AG09309 (cell line): ENCODE measurements at places on chromosomes 1 and 21.

DNA sequence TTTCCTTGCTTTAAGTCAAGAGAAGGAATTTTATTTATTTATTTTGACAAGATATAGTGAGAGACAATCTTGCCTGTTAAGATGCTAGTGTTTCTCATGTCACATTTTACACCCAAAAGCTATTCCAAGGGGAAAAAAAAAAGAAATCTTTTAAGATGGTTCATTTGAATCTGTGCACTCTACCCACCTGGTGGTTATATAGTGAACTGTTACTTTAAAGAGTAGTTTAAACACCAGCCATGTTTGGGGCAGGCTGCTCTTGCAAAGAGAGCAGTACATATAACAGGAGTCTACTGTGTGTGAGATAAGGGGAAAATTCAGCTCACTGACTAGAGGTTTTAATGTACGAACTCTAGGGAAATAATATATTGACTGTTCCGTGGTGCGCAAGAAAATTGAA lies 3.3 kb upstream of the ELAVL4 start:
- no peak for DNase-seq

DNA sequence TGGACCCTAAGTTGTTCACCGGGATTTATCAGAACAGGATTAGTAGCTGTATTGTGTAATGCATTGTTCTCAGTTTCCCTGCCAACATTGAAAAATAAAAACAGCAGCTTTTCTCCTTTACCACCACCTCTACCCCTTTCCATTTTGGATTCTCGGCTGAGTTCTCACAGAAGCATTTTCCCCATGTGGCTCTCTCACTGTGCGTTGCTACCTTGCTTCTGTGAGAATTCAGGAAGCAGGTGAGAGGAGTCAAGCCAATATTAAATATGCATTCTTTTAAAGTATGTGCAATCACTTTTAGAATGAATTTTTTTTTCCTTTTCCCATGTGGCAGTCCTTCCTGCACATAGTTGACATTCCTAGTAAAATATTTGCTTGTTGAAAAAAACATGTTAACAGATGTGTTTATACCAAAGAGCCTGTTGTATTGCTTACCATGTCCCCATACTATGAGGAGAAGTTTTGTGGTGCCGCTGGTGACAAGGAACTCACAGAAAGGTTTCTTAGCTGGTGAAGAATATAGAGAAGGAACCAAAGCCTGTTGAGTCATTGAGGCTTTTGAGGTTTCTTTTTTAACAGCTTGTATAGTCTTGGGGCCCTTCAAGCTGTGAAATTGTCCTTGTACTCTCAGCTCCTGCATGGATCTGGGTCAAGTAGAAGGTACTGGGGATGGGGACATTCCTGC lies 3.9 kb upstream of the OLFML3 start:
- DNase-seq: no peak

DNA sequence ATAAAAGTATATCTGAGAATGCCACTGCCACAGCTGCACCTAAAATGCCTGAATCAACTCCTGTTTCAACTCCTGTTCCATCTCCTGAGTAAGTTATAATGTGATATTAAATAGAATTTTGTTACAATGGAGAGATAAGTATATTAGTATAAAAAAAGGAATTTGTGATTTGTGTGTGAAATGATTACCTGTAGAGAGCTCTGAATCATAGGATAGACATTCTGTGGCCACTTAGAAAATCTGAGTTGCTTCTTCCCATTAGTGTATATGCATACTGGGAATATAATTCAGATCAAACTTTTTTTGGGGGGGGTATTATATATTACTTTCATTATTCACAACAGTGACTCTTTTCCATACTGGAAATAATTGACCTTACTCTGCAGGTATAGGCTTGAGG lies 52.9 kb downstream of the SUCO start:
- DNase-seq: no peak

DNA sequence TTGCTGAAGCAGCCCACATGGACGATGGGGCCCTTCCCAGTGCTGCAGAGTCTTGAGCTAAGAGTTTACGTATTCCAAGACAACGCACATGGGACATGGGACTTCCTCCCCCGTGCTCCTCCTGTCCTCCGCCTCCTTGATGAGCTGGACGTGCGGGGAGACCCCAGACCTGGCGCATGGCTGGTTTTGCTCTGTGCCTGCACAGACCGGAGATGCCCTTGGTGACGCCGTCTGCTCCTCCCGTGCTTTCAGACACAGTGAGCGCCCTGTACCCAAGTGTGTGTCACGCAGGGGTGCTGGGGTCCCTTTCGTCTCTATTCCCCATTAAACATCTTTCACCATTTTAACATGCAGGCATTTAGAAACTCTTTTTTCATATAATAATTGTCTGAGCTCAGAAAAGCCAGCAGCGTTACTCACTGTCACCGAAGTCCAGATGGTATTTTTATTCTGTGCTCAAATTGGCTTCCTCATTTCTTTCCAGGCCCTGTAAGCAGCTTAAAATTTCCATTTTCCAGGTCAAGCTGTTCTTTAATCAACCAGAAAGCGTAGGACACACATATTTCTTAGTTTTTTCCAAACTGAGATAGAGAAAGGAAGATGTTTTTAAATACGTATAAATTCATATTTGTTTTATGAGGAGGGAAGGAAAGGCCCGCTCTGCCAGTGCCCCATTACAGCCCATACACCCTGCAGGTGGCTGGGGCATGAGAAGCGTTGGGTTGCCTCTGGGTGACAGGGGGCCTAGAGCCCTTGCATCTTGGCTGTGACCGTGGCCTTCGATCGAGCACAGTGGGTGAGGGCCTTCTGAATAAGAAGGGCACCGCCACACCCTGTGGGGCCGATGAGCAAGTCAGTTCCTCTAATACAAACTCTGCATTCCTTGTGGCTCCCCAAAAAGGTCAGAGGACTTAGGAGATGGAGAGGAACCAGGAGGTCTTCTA lies 17.9 kb upstream of the ZBTB21 start:
- no peak for DNase-seq

GRCh38 chr1:226991920-226992319 lies 51.8 kb downstream of the COQ8A start:
- DNase-seq: no peak

DNA sequence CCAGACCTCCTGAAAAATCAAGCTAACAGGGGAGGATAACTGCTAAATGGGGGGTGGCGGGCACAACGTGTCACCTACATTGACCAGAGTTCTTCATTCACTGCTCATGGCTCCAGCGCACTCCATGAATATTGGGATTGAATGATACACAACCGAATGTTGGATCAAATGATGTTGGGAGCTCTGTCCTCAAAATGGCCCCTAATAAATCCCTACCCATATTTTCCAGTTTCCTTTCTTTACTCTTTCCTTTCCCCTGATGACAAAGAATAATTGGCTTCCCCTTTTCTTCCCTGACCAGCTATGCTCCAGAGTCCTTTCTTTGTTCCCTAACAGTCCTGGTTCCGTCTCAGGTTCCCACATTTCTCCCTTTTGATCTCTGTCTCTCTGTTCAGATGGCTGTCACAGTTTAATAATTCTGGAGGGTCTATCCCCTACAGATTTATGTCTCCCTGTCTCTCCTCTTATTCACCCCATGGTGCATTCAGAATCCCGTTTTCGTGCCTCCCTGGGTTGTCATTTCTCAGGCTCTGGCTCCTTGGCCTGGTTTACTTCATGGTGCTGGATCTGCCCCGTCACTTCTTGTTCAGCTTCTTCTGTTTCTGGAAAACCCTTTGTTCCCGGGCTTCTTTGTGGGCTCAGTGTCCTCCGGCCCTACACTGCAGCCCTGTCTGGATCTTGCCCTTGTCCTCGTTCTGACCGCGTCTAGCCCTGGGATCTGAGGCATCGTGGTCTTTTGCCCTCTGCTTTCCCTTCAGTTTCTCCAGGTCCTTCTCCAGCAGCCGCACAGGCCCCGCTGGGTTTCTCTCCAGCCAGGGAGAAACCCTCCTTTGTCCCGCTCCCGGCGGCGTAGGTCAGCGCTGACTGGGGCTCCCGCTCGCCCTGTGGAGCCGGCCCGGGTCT lies 78.3 kb downstream of the NDUFS5 start:
- no peak for DNase-seq

DNA sequence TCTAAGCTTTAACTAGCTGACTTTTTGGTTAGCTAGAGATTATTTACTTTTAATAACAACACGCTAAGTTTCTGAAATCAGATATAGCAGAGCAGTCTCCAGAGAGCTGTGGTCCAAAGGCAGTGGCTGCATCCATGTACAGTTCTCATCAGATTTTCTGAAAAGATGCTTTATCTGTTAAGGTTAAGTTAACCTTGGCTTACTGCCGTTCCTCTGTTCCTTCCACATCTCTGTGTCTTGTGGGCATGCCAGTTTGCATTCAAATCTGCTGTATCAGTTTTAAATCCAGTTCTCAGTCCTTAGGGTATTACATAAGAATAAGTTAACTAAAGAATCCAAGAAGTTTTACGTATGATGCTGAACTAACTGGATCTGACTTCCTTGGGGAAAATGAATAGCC lies 46.8 kb downstream of the SPATA46 start:
- DNase-seq: no peak

DNA sequence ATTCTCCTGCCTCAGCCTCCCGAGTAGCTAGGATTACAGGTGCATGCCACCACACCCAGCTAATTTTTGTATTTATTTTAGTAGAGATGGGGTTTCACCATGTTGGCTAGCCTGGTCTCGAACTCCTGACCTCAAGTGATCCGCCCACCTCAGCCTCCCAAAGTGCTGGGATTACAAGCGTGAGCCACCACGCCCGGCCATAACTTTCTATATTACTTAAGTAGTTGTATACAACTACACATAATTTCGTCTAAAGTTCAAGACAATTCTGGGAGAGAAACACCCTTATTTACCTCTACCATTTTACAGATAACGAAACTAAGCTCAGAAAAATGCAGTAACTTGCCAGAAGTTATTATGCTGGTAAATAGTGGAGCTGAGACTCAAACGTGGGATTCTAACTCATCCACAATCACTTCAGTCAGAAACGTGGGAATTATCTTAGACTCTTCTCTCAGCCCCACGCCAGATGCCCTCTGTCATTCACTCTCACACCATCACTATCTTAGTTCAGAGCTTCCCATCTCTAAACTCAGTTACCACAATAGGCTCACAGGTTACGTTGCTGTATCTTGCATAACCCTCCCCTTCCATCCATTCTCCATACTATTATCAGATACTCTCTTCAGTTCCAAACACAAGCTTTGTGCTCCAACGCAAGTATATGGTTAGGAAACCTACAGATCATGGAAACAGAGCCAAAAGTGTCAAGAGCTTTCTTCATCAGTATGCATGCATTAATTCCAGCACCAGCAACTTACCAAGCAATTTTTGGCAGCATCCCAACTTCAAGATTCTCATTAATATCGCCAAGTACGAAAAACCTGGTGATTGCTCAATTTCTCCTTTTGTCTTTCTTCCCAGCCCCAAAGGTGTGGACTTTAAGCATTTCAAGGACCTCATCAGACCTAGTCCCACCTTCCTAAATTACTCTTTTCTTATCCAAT lies 69.3 kb downstream of the RERE start:
- no peak for DNase-seq

DNA sequence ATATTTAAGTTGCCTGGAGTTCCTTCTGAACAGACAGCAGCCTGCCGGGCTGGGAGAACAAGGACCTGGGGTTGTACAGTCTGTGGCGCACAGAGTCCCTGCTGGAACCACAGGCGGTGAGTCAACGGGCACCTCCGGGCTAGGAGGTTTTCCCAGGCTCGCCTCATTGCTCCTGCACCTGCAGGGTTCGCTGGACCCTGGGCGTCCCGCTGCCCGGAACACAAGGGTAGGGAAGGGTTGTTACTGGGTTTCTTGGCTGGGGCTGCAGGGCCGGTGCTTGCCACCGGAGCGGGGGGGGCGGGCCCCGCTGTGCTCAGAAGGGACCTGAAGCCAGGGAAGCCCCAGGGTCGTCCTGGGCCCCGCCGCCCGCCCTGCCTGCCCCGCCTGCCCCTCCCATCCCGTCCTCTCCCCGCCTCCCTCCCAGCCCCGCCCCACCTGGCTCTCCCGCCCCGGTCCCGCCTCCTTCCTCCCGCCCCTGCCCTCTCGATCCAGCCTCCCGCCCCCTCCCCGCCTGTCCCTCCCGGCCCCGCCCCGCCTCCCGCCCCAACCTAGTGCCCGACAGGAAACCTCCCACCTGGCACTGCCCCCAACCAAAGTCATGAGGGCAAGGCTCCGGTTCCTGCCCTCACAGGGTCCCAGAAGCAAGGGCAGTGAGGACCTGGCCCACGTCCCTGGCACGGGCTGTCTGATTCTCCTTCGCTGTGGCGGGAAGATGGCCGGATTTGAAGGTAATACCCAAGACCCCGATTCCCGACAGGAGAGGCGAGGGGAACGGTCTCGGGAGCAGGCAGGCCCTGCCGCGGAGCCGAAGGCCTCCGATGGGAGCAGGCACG lies 6.8 kb downstream of the JMJD4 start:
- DNase-seq: no peak

DNA sequence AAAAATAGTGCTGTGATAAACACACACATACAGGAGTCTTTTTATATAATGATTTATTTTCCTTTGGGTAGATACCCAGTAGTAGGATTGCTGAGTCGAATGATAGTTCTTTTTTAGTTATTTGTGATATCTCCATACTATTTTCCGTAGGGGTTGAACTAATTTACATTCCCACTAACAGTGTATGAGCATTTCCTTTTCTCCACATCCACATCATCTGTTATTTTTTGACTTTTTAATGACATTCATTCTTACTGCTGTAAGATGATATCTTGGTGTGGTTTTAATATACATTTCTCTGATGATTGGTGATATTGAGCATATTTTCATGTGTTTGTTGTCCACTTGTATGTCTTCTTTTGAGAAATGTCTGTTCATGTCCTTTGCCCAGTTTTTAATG lies 78.3 kb downstream of the NIBAN1 start:
- DNase-seq: no peak

GRCh38 chr1:154190550-154190949 lies 1.4 kb downstream of the TPM3 start:
- peak; percentile 17 for DNase-seq

GRCh38 chr1:92931691-92932090 lies 29.6 kb downstream of the DIPK1A start:
- no peak for DNase-seq

GRCh38 chr1:25197982-25198662 lies 34.2 kb downstream of the SYF2 start:
- DNase-seq: no peak
